ENCODE measurements at places on chromosomes 12 and 14.

DNA sequence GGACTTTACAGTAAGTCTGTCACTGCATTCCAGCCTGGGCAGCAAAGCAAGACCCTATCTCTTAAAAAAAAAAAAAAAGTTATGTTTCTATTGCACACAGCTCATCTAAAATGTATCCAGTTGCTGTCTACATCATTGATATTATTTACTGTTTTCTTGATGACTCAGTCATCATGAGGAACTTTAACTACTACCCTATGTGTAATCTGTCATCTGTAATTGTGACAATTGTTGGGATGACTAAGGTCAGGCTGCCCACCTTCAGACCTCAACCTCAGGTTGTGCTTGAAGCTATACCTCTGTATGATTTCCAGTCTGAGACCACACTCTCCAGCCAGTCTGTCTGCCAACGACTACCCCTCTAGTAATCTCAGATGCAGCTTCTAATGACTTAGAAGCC lies 15.3 kb downstream of the PPP1R13B start:
- DNase-seq: no peak

DNA sequence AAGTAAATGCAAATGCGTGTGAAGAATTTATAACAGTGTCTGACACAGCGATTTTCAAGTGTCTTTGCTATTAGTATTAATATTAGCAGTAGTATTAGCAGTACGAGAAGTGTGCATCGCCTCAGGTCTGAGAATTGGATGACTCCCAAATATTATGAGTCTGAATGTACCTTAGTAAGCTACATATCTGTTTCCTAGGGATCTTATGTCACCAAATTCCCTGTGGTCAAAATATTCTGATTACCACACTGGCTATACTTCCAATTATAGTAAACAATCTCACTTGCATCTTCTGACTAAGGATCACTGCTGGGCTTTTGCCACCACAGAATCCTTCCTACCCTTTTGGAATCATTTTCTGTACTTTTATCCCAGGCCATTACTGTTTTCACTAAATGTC lies 396.0 kb upstream of the MIS18BP1 start:
- DNase-seq: no peak

GRCh38 chr12:583251-583869 lies 79.9 kb downstream of the NINJ2 start:
- DNase-seq: no peak

- DNase-seq: no peak
Observed at GRCh38 chr12:16688200-16688599, 82.2 kb upstream of the LMO3 start.

DNA sequence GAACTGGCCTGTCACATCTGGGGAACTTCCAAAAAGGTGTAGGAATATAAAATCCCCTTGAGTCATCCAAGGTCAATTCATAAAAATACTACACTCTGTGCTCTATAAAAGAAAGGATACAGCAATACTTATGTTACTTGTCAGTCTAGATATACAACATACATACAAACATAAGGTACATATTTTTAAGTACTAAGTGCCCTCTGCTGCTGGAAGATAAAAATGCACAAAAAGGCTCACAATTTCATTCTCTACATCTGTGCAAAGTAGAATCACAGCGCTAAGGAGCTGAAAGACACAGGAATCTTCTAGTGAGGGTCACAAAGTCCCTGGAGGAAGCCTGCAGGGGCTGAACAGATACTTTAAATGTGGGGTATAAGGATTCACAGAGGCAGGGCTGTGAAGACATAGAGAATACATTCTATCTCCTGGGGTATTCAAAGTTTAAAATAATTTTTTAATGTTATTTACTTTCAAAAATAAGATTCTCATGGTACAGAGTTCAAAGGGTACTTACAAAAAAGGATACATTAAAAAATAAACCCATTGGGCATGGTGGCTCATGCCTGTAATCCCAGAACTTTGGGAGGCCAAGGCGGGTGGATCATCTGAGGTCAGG lies 10.2 kb upstream of the GOLGA5 start:
- DNase-seq: no peak

DNA sequence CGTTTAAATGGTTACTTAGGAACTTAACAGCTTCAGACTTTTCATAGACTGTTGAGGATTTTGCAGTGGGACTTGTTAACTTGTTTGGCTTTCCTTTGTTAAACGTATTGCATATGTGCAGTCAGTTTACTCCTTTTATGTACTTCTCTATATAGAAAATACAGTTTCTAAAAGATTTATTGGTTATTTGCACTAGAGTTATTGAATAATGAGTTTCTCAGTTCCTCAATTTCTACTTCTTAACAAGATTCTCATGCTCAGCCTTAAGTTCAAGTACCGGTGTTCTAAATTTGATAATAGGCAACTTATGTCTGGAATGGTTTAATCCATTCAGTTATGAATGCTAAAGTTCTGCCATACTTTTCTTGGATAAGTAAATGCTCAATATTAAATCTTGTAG lies 919 bp downstream of the PSMA3 start:
- no peak for DNase-seq

GRCh38 chr12:18391151-18391550 lies 129.8 kb downstream of the PIK3C2G start:
- no peak for DNase-seq

- no peak for DNase-seq
Observed at GRCh38 chr14:68612049-68612448, 180.8 kb downstream of the ZFP36L1 start.

- DNase-seq: no peak
Observed at GRCh38 chr14:73261075-73261474, 23.8 kb downstream of the PAPLN start.

GRCh38 chr12:53201177-53201541 lies 5.9 kb downstream of the ITGB7 start:
- DNase-seq: no peak

- no peak for DNase-seq
Observed at GRCh38 chr14:68562911-68563250, 230.0 kb downstream of the ZFP36L1 start.

- DNase-seq: no peak
Observed at GRCh38 chr12:84243686-84244085, 668.9 kb downstream of the SLC6A15 start.

DNA sequence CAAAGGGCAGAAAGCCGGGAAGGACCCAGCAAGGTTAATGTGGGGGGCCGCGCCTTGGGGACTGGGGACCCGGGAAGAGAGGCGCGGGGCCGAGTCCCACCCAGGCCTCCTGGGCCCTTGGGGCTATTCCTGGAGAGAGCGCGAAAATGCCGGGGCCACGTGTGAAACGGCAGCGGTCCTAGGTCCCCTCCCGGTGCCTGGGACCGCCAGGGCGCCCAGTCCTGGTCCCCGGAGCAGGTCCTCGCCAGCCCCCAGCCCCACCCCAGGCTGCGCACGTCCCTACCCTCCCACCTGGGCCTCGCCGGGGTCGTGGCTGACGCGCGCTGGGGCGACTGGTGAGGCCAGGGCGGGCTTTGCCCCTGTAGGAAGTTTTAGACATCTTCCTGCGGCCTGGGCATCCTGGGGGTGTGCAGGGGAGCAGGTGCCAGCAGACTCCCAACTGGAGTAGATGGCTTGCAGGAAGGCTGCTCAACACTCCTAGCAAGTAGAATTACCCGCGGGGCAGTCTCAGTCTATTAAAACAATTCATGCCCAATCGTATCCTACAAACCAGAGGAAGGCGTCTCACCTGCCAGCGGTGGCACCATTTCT lies 708 bp downstream of the FAR2 start:
- DNase-seq: no peak

GRCh38 chr14:71632440-71632946 lies 299.7 kb upstream of the RGS6 start:
- no peak for DNase-seq
